ENCODE measurements at places on chromosomes 6 and 20.

- DNase-seq, result no peak
Observed at GRCh38 chr20:40610730-40611129, 78.3 kb downstream of the MAFB start.

GRCh38 chr20:49483018-49483695 lies 689 bp upstream of the KCNB1 start:
- no peak for DNase-seq

DNA sequence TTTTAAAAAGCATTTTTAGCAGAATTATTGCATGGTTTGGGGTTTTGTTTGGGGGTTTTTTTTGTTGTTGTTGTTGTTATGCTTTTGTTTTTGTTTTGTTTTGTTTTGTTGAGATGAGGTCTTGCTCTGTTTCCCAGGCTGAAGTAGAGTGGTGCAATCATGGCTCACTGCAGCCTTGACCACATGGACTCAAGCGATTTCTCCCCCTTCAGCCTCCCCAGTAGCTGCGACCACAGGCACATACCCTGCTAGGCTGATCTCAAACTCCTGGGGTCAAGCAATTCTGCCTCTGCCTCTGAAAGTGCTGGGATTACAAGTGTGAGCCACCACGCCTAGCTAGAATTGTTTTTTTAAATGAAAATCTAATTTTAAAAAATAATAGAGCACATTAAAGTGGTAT lies 35.7 kb downstream of the UBR2 start:
- no peak for DNase-seq

GRCh38 chr20:56433880-56434255 lies 21.8 kb downstream of the CASS4 start:
- peak; percentile 79 for DNase-seq

DNA sequence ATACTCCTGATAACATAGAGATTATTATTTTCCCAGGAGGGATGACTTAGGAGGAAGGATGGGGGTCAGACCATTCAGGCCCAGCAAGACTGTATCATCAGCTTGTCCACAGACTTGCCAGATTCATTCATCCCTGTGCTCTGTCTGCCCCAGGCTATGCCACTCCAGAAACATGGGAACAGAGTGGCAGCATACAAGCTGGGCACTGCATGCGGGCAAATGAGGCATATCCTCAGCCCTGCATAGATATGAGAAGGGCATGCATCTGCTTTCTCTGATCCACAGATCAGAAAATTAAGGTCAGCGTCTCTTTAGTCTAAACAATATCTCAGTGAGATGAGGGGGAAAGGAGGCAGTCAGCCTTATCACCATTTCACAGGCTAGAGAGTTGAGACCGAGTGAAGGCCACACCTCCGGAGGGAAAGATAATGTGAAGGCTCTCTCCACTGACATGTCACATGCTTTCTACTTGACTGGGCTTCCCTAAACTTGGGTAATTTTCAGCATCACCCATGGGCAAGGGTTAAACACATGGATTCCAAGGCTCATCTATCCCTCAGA lies 140.5 kb downstream of the TFAP2B start:
- no peak for DNase-seq

DNA sequence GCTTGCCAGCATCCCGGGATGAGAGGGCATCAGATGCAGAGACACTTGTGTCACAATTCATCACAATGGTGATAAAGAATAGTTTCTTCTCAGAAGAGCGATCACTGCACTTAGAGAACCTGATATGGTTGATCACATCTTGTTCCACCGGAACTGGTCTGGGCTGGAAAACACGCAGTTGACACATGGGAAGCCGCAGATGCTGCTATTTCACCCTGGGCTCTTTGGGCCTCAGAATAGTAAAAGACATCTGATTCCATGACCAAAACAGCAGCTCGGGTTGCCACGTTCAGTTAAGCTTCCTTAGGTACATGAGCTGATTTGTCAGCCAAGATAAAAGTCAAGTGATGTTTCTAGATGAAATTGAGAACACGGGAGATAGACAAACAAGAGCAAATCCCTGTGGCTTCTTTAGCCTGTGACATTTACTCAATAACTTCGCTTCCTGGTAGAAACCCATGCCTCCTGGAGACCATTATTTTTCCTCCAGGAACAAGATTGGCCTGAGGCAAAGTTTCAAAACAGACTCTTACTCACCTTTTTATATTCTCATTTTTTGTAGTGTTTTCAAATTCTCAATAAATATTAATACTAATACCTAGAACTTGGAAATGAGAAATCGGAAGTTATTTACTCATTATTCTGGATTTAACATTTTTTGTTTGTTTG lies 59.4 kb downstream of the TRMT6 start:
- no peak for DNase-seq

GRCh38 chr20:53080969-53081871 lies 109.1 kb downstream of the TSHZ2 start:
- DNase-seq, result peak; percentile 40

DNA sequence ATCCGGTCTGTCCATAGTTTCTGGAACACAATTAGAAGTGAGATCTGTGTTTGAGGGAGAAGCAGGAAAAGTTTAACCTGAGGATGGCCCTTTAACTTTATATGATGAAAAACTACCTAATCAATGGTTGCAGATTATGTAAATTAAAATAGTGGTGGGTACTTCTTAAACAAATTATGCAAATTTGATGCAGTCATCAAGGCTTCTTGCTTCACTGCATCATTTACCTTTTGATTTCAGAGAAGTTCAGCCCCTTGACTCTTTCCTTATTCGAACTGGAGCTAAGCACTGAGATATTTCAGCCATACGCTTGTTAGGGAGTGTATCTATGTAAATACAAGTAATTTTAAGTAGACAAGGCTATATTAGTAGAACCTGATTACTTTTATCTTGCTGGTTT lies 73.8 kb downstream of the JARID2 start:
- no peak for DNase-seq

GRCh38 chr20:61414455-61414991 lies 162.5 kb downstream of the CDH4 start:
- no peak for DNase-seq

DNA sequence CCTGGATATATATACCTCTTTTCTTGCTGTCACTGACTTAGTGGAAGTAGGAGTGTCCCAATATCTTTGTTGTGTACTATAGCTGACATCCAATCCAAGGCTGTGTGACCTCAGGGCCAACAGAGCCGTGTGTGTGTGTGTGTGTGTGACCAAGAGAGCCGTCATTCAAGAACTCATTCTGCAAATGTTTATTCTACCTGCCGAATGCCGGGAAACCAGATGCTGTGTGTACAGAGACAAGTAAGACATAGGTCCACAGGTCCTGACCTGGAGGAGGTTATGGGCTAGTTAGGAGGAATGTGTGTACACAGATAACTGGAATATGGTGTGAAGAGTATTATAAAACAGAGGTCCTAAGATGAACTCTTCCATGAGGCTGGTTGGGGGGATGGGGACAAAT lies 190.0 kb downstream of the DHX35 start:
- no peak for DNase-seq

All from fibroblast of mammary gland (primary cell).